ENCODE measurements at places on chromosomes 1 and 21.

GRCh38 chr1:27521861-27522431 is 32.0 kb upstream of the WASF2 start:
- DNase-seq, result no peak

- no peak for DNase-seq
Measured at GRCh38 chr1:178534137-178534868, 21.4 kb downstream of the TEX35 start.

DNA sequence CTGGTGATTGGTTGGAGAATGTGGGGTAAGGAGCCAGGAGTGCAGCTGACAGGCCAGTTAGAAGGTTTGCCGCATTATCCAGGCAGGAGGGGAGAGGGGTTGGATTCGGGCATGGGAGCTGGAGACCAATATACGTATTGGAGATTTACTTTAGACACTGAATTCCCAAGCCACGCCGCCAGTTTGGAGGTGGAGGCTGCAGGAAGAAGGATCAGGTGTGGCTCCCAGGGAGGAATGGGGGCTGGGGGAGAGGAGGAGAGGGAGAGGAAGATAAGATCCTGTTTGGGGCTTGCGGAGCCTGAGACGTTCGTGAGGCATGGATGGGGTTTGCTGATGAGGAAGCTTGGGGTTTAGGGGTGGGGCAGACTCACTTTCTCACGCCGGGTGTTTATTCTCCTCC is 155.1 kb upstream of the IGSF21 start:
- no peak for DNase-seq

DNA sequence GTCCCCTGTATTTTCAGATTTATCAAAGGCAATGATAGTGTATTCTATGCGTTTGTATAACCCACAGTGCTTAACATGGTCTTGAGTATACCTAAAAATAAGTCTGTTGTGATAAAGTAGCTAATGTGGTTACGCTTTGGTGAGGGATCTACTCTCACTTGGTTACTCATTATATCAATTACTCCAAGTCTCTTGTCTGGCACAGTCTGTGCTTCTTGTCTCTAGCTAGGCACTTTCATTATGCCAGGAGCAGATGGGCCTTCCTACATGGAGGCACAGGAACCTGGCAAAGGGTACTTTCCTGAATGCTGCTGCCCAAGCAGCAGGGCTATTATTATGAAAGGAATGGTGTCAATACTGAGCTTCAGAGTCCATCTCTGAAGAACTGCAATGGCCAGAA is 4.2 kb upstream of the PTPN22 start:
- DNase-seq, result no peak

DNA sequence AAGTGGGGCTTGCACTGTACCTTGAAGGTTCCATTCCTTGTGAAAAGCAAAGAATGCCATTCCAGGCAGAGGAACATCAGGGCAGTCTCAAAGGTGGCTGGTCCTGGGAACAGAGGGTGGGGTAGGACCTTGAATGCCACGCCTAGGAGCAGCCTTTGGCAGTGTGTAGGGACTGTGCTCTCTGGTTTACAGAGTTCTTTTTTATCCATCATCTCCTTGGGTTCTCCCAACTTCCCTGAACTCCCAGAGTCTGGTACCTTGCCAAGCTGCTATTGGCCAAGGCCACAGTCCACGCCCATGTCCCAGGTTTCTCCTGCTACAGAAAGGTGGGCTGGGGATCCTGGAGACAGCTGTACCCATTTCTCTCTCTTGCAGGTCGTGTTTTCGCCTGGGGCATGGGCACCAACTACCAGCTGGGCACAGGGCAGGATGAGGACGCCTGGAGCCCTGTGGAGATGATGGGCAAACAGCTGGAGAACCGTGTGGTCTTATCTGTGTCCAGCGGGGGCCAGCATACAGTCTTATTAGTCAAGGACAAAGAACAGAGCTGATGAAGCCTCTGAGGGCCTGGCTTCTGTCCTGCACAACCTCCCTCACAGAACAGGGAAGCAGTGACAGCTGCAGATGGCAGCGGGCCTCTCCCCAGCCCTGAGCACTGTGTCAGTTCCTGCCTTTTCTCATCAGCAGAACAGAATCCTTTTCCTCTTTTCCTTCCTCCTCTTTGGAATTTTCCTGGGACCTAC is 15.3 kb upstream of the TRNAU1AP start:
- no peak for DNase-seq

GRCh38 chr1:42168763-42169162 is 4.2 kb upstream of the GUCA2A start:
- DNase-seq, result no peak

GRCh38 chr1:27878039-27878438 is 5.7 kb downstream of the THEMIS2 start:
- DNase-seq, result no peak

DNA sequence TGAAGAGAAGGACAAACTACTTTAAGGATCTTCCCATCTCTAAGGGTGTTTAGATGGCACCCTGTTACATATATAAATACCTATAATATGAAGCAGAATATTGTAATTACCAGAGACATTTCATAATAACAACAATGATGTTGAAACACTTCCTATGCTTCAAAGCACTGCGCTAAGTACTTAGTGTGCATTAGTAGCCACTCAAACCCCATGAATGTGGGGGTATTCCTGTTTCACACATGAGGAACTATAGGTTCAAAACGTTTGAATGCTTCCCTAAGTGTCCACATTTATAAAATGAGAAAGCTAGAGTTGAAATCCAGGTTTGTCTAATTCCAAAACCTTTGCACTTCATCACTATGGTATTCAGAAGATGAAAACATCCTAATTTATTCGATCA is 18.5 kb upstream of the OR10J5 start:
- DNase-seq, result no peak

GRCh38 chr1:110197905-110198629 is 12.0 kb upstream of the KCNC4 start:
- DNase-seq, result no peak

GRCh38 chr1:234039603-234040002 is 135.1 kb downstream of the SLC35F3 start:
- DNase-seq, result no peak

GRCh38 chr1:27306892-27307761 is 14.8 kb upstream of the TMEM222 start:
- no peak for DNase-seq

- DNase-seq, result no peak
Measured at GRCh38 chr1:25617625-25618432, 1.2 kb downstream of the MAN1C1 start.

GRCh38 chr1:82392513-82392912 is 591.8 kb downstream of the ADGRL2 start:
- no peak for DNase-seq

DNA sequence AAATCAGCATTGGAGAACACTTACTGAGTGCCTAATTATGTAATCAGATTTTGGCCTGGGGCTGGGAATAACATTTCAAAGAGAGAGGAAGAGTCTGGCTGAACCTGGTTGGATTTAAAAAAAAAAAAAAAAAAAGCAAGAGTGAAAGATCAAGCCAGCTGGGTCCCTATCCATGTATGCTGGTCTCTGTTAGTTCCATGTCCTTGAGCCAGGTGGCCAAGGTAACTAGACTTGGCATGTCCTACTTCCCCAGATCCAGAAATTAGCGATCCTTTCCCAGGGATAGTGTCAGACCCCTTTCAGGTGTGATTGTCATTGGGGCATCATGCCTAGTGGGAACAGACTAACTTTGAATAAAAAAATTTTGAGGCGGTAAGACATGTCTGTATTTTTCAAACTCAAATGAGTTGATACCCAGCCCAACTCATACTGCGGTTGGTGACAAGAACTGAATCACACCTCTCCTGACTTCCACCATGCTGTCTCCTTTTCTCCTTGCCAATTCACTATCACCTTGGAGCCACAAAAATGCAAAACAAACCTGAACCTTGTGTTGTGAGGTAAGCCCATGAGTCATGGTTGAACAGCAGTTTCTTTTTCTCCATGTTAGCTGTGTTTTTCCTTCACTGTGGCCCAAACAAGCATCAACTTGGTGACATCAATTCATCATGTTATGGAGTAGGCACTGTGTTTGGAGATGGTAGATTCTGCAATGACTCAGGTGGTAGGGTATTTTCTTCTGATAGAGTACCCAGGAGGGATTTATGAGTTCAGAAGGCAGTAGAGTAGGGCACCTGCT is 24.5 kb upstream of the PPP2R5A start:
- DNase-seq, result no peak

- DNase-seq, result no peak
Measured at GRCh38 chr1:30313176-30313575, 410.2 kb downstream of the MATN1 start.

GRCh38 chr1:101509370-101509769 is 272.6 kb downstream of the S1PR1 start:
- DNase-seq, result no peak

- no peak for DNase-seq
Measured at GRCh38 chr1:5729636-5730145, 262.5 kb downstream of the NPHP4 start.

- no peak for DNase-seq
Measured at GRCh38 chr1:109969146-109969829, 15.3 kb upstream of the AHCYL1 start.

GRCh38 chr1:26477446-26478152 is 5.4 kb downstream of the HMGN2 start:
- DNase-seq, result no peak

DNA sequence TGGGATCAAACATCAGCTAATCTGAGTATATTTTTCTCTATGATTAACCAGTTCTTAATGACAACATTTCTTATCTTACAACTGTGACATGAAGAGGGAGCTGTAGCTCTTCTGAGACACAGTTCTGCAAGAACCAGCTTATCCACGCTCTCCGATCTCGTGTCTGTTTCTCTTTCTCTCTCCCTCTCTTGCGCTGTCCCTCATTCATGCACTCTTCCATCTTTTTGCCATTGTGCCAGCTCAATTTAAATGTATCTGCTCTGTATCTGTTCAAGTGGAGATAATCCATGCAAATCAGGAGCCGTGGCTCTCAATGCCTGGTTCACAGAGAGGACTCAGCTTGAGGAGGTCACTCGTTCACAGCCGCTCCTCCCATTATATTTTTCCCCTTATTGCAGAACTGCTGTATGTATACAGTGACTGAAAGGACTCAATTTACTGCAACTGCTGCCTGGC is 494.7 kb upstream of the ADGRL2 start:
- DNase-seq, result no peak

DNA sequence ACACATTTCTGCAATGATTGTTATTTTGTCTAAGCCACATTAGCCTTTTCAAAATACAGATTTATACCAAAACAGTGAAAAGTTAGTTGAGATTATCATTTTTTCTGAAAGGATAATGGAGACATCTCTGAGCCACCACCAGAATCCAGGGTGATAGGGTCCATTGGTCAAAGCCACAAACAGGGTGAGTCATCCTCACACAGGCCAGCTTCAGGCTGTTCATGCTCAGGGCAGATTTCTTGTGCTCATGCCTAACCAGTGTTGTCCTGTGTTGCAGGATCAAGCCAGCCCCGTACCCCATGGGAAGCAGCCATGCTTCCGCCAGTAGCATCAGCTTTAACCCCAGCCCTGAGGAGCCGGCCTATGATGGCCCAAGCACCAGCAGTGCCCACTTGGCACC is 13.4 kb downstream of the ELOA start:
- DNase-seq, result no peak

GRCh38 chr1:221912230-221912629 is 170.3 kb upstream of the DUSP10 start:
- DNase-seq, result no peak

DNA sequence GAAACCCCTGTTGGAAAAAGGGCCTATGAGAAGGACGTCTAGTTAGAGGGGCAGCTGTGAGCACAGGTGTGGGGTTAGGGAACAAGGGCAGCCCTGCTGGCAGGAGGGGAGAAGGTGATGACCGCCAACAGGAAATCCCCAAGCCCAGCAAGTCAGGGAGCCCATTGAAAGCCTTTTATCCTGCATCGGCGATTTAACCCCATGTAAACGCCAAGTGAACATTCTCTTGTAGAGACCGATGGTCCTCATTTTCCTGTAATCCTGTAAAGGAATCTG is 1.1 kb upstream of the BSND start:
- DNase-seq, result no peak

DNA sequence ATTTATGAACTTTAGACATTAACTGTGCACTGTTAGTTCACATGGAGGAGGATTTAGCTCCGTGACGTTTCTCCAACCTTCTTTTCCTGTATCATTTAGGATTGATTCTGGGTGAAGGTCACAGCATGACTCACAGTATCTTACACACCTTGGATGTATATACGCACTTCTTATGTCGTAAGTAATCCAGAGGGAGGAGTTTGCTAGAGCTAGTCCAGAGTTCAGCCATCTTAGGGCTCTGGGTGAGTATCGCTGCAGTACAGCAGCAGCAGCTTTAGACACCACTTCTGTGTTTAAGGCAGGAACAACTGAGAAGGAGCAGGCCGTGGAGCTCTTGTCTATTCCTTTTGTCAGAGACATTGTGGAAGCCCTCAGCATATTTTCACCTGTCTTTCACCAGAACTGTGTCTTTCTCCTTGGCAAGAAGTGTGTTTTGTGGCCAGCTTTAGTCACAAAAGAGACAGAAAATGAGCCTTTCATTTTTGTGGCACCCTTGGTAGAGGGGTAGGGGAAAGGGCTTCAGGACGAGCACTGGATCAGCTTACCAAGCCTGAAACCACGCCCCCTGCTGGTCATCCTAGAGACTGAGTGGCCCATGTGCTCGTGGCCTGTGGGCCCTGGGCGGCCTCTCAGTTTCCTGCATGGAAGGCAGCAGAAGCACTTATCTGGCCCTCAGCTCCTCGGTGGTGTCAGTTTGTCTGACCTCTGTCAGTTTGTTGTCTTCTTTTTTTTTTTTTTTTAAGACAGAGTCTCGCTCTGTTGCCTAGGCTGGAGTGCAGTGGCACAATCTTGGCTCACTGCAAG is 64.0 kb downstream of the ADARB1 start:
- no peak for DNase-seq

GRCh38 chr1:200112290-200112689 is 84.8 kb downstream of the NR5A2 start:
- DNase-seq, result no peak

GRCh38 chr1:84257617-84258016 is 43.9 kb upstream of the SAMD13 start:
- no peak for DNase-seq

GRCh38 chr21:45573452-45574035 is 31.3 kb upstream of the SLC19A1 start:
- no peak for DNase-seq

DNA sequence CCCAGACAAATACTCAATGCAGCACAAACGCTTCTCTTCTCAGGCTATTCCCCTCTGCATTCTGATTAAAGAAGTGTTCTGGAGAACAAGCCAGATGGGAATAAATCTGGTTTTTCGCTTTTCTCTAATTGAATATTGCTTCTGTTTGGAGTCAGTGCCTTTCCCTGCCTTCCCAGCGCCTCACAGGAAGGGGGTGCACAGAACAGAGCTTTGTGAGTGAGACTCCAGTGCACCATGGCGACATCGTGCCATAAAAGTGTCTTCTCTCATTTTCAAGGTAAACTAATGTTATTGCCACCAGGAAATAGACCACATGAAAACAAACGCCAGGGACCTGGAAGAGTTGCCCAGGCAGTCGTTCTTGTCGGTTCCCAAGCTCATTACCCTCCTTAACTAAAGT is 43.6 kb upstream of the SLC45A1 start:
- DNase-seq, result no peak

- no peak for DNase-seq
Measured at GRCh38 chr21:38261851-38262250, 5.1 kb downstream of the KCNJ15 start.

- DNase-seq, result peak; percentile 74
Measured at GRCh38 chr1:247415423-247416361, at the start of gene NLRP3. Gene NLRP3, plus strand, starts transcription at chr1:247416173. Its CDS starts 2,628 bp downstream, at chr1:247418801.

Measured in SIG-M5 (cell line).